C1 segment of cervical spinal cord (tissue), 14 donors: ENCODE measurements at places on chromosomes 11 and 22.

DNA sequence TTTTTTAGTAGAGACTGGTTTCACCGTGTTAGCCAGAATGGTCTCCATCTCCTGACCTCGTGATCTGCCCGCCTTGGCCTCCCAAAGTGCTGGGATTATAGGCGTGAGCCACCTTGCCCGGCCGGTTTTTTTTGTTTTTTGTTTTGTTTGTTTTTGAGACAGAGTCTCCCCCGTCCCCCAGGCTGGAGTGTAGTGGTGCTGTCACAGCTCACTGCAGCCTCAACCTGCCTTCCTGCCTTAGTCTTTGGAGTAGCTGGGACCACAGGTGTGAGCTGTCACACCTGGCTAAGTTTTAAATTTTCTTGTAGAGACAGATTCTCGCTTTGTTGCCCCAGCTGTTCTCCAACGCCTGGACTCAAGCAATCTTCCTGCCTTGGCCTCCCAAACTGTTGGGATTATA, 3.2 kb downstream of the PPIL2 start:
- DNase-seq, result no peak

GRCh38 chr11:130790689-130791088, 125.6 kb downstream of the SNX19 start:
- DNase-seq, result no peak

GRCh38 chr11:85076535-85077330, 550.4 kb downstream of the DLG2 start:
- no peak for DNase-seq

DNA sequence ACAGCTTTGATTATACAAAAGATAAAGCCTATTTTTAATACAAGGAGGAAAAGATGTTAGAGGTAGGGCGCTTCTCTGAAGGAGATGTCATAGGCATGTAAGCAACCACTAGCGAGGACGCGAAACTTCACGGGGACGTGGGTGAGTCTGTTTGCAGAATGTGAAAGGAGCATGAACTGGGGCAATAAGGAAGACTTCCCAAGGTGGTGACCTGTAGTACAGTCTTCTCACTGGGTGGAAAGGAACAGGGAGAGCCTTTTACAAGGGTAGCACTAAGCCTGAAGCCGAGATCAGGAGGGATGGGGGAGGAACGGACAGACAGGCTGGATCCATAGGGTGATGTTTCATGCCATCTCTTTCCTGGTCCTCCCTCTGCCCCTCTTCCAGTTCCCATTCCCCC, 10.0 kb upstream of the MICAL2 start:
- DNase-seq, result no peak
